ENCODE measurements at places on chromosomes 1 and 21.

DNA sequence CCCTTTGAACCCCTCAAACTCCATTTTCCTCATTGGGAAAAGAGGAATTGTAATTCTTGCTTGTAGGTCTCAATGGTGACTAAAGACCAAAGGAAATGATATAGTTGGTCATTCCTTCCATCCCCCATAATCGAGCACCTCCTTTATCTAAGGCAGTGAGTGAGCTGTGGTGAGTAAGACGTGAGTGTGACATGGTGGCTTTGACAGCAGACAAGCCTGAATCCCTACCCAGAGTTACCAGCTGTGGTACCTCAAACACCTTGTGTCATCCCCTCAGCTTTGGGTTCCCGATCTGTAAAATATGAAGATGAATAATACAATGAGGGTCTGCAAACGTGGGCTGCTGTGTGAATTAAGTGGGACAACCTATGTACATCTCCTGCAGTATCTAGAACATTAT is 8.4 kb downstream of the TRAF5 start:
- no peak for DNase-seq

DNA sequence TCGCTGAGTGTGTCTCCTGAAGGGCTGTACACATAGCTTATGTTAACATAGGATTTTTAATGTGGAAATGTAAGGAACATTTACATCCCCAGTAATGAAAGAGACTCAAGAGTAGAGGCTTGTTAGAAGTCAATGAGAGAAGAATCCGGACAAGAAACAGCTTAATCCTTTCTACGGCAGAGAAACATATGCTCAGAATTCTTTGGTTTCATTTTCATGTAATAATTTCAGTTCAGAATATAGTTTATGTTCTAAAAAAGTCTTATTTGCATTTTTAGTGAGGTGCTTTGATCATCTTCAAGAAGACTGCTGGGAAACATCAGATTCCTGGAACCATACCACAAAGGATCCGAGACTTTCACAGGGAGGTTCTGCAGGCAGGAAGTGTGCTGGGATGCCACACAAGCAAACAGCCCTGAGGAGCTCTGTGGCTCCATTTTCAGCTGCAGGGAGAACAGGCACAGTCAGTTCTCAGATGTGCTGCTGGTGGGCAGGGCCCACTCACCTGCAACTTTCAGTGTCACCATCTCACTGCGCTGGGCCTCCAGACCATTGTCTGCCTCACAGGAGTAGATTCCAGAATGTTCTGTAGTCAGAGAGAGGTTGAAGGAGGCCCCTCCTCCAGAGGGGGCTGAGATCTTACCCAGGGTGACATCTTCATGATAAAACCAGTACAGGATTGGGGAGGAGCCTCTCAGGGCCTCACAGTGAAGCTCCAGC is 28.4 kb downstream of the FCRL5 start:
- DNase-seq: no peak

DNA sequence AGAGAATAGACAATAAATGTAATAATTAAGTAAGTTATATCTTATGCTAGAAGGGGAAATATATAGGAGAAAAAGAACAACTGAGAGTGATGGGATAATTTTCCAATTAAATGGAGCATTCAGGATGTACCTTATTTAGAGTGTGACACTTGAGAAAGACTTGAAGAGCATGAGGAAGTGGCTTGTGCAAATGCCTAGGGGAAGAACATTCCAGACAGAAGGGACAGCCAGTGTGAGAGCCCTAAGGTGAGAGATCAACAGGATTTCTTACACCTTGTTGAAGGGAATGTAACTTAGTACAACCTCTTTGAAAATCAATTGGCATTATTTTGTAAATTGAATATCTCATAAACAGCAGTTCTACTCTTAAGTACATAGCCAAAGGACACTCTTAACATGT is 28.8 kb upstream of the TSPAN2 start:
- no peak for DNase-seq

DNA sequence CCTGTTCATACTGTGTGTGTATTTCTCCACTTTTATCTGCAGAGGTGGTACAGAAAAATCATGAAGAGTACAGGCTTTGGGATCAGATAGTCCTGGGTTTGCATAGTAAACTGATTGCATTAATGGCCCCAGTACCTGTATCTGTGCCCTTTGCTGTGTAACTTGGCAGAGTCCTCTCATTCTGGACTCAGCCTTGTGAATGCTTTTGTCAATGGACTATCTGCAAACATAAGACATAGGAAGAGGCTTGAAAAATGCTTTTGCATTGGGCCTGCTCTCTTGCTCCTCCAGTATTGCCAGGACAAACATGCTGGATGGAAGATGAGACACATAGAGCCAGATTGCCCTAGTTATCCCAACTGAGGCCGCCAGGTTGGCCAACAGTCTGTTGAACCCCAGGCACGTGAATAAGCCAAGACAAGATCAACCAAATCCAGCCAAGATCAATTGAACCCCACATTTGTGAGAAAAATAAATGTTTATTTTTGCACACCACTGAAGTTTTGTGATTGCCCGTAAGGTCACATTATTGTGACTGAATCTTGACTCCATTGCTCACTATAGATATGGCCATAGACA is 37.2 kb downstream of the ADCY10 start:
- DNase-seq: no peak

DNA sequence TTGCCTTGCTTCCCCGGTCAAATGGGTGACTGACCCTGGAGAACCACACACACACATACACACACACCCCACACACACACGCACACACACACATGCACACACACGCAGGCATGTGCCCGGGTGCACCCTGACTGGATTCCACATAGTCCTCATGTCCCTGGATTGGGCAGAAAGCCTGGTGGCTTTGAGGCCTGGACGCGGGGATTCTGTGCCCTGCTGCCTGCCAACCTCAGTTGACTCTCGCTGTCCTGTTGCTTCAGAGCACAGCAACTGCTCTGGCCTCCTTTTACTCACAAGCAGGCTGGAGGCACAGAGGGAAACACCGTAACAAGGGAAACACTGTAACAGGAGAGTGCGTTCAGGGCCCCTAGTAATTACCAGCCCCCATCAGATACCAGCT is 6.4 kb downstream of the RORC start:
- no peak for DNase-seq

- DNase-seq: peak; percentile 47
These were observed 13.5 kb upstream of the SLC19A1 start for GRCh38 chr21:45555557-45556301.

DNA sequence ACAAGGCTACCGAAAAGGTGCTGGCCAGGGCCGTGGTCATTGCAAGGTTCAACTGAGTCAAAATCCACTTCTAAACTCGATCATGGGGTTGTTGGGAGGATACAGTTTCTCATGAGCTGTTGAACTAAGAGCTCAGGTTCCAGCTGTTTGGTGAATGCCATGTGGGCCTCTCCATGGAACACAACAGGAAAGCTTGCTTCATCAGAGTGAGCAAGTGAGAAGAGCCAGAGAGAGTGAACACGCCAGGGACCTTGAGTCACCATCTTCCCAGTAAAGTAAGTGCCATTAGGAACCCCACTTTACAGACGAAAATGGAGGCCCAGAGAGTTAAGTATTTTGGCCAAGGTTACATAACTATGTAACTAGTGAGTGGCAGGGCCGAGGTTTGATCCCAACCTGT is 475.1 kb upstream of the VAMP3 start:
- DNase-seq: no peak

DNA sequence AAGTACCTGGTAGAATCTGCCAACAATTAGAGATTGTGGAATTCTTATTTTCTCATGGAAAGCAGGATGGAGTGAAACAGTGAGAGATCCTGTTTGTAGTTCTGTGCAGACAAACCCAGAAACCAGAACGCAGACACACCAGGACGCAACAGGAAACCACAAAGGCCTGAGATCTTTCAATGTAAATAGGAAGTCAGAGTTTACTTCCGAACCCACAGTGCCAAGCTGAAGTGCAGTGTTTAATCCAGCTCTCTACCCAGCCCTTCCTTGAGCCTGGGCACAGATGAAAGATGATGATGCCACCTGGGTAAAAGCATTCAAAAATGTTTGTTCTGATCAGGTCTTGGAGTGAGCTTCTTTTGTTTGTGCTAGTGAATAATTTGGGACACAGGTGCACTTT is 244.2 kb upstream of the HOOK1 start:
- no peak for DNase-seq

GRCh38 chr1:217717959-217718358 is 86.8 kb downstream of the SPATA17 start:
- no peak for DNase-seq

DNA sequence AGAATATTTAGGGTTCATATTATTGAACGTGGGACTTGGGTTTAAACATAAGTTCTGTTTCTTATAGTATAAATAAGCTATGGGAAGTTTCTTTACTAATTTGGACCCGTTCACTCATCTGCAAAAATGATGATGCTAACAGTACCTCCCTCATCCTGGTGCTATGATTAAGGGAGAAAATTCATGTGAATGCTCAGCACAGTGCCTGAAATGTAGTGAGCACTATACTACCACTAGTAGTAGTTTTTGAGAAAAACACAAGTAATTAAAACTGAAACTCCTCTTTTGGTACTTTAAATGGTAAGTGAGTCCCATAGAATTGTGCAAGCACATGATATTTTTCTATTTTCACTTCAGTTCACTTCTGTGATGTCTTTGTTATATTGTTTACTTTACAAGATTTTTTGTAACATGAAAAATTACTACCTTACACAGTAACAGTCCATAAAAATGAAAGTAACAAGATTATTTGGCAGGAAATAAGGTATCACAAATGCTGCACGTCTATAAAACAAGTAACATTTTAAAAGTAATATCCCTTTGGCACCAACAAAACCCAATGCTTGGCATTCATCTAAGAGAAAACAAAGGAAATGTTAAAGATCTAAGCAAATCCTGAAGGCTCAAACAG is 11.3 kb upstream of the PTPRC start:
- DNase-seq: no peak

- DNase-seq: peak; percentile 75
These were observed 862 bp upstream of the SGIP1 start for GRCh38 chr1:66532798-66533783.

DNA sequence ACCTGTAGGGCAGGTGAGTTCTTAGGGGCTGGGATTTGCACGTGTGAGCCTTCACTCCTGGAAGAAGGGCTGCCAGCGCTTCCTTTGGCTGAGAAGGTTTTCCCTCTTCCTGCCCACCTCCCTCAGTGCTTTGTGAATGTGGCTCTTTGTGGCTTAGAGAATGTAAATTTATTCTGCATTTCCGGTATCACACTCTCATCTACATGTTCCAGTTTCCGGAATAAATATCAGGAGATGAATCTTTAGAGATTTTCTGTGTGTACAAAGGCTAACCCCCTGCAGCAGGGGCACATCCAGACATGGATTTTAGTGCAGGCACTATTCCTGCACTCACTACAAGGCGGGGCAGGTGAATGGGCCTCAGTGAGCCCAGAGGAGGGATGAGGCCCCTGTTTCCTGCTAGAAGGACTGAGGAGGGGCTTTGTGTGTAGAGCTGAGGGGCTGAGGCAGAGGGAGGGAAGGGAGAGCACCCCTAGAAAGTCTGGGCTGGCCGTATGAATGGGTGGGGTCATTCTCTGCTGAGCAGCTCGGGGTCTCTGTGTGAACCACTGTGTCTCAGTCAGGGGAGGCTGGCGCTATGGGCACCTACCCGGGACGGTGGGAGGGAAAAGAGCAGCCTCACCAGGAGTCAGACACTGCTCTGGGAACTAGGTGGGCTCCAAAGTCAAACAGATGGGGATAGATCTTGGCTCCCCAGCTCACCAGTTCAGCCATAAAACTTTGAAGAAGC is 207.5 kb downstream of the MATN1 start:
- DNase-seq: no peak

GRCh38 chr1:228177721-228178710 is 12.4 kb downstream of the IBA57 start:
- DNase-seq: no peak

DNA sequence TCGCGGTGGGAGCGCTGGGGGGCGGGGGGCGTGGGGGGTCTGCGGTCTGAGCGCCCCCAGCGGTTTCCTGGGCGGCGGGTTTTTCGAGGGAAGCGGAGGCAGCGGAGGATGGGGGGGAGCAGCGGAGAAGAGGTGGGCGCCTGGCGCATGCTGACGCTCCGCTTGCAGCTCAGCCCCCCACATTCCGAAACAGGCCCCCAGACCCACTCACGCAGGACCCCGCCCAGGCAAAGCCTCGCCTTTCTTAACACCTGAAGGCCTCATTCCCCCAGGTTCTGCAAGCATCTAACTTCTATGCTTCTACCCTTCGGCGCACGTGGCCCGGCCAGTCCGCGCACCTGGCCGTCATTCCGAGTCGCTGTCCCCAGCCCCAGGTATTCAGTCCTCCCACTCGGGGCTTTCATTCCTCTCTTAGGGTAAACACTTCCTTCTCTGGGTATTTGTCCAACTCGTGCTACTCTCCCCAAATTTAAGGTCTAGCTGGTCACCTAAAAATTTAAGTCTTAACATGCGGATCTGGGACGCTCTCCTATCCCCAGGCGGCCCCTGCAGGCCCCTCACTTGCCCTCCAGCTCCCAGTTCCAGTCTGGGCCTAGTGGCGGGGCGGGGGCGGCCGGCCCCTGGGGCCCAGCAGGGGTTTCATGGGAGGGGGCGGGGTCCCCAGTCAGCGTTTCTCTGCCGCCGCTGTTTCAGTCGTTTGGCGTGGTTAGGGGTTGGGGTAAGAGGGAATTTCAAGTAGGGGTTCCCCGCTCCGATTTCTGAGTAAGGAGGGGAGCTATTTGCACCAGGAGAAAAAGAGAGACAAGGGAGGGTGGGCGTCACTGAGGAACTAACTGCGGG is 2.8 kb upstream of the ZBTB7B start:
- DNase-seq: no peak

GRCh38 chr1:940107-941014 is 16.6 kb downstream of the SAMD11 start:
- no peak for DNase-seq

GRCh38 chr21:41737651-41738324 is 29.1 kb downstream of the RIPK4 start:
- DNase-seq: no peak

DNA sequence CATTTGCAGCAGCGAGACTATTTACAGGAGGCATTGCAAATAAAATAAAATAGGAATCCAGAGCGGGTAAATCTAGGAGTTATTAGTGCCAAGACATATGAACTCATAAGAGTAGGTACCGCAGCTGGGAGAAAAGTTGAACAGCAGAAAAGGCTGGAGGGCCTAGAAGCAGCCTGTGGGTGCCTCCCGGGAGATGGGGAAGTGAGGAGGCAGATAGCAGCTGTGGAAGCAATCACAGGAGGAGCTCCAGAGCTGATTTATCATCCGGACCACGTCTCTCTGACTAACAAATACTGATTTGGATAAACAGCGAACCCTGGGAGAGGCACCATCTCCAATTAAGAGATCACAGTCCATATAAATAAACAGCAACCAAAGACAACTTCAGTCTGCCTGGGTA is 64.6 kb downstream of the BRINP2 start:
- DNase-seq: no peak

GRCh38 chr1:41582851-41583657 is 98.6 kb upstream of the EDN2 start:
- DNase-seq: no peak

DNA sequence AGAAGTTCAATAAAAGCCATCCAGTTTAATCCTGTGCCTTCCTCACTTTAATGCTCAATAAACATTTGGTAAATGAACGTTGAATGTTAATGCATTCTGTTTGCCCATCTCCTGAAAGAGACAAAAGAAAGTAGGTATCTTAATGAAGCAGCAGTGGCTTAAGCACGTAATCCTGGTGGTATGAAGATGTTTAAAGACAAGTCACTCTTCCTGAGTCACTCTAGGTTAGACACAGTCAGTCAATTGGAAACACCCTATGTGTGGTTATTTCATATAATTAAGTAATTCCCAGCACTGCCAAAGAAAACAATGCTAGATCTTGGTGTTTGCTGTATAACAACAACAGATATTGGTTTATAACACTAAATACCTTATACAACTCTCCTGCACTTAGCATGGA is 334.0 kb upstream of the FMN2 start:
- DNase-seq: no peak
